Activated CD4-positive, alpha-beta T cell treated with anti-CD3 and anti-CD28 coated beads for 24 hours (primary cell): ENCODE measurements at places on chromosomes 16 and 17.

GRCh38 chr17:38341035-38341721 lies 2.6 kb downstream of the GPR179 start:
- no peak for DNase-seq

DNA sequence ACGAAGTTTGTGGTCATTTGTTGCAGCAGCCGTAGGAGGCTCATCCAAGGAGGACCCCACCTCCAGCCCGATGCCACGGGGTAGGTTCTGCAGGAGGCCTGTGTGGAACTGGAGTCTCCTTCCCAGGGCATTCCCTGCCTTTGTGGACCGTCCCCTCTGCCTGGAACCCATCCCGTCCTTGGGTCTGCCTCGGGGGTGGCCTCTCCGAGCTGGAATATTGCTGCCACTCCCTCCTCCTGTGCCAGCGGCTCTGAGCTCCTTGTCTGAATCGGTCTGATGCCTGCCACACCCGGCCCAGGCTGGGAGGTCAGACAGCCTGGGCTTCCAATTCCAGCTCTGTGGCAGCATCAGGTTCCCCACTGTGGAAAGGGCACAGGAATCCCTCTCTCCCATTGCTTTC lies 18.8 kb downstream of the DOC2B start:
- no peak for DNase-seq

DNA sequence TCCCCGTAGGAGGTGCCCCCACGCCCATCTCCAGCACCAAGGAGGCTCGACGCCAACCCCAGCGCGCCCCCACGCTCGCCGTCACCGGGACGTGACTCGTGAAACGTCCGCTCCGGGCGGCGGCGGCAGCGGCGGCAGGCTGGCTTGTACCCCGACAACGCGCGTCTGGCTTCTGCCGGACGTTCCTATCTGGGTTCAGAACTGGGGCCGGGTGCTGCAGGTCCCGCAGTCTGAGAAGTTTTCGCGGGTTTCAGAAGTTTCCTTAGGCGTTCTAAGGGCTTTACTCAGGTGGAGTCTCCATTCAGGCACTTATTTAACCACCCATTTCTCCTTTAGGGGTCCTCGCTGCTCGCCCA lies 672 bp upstream of the ALKBH5 start:
- peak; percentile 69 for DNase-seq

- no peak for DNase-seq
Measured at GRCh38 chr16:30379158-30379783, 3.1 kb downstream of the SEPTIN1 start.

- no peak for DNase-seq
Measured at GRCh38 chr17:73283841-73284282, 22.2 kb upstream of the CPSF4L start.

DNA sequence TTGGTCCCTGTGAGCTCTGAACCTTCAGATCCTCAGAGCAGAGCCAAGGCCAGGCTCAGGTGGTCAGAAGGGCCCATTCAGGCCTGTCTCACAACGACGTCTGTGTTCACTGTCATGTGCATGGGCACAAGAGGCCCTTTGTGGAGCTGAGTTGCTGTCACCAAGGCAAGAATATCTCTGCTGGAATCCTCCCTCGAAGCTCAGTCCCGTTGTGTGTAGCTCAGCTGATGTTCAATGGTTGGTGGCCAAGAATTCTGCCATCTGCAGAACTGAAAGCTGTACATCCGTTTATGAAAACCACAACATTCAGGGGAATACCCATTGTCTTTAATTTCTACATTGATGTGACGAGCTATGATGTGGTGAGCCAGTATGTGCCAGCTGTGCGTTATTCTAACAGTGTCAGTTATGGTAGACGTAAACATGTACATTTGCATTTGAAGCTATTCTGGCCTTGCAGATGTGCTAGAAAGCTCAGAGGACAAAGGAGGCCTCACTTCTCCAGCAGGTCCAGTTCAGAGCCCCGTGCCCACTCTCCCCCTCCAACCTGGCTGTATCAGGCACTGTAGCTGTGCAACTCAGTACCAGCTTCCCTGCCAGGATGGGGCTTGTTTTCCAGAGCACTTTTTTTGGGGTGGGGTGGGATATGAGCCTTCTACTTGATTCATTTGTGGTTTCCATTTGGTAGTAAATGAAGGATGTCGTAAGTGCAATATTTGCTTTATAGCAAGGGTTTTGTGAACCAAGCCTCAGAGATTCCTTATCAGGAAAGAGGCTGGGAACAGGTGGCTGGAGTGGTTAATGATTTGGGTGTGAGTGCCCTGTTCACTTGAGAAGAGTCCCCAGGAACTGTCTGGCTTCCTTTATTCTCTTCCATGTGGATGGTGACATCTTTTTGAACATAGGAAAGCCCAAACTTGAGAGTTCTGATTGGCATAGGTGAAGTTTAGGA lies 56.1 kb downstream of the B9D1 start:
- DNase-seq = peak; percentile 11
